NCI-H2171 treated with DMSO at 0.1 percent for 48 hours (cell line): ENCODE measurements at places on chromosomes 5 and 9.

GRCh38 chr9:14156046-14156445, 157.9 kb downstream of the NFIB start:
- DNase-seq: no peak

GRCh38 chr5:132839426-132840301, 9.2 kb upstream of the SHROOM1 start:
- no peak for DNase-seq

GRCh38 chr9:84598921-84599636, 70.5 kb upstream of the NTRK2 start:
- no peak for DNase-seq

DNA sequence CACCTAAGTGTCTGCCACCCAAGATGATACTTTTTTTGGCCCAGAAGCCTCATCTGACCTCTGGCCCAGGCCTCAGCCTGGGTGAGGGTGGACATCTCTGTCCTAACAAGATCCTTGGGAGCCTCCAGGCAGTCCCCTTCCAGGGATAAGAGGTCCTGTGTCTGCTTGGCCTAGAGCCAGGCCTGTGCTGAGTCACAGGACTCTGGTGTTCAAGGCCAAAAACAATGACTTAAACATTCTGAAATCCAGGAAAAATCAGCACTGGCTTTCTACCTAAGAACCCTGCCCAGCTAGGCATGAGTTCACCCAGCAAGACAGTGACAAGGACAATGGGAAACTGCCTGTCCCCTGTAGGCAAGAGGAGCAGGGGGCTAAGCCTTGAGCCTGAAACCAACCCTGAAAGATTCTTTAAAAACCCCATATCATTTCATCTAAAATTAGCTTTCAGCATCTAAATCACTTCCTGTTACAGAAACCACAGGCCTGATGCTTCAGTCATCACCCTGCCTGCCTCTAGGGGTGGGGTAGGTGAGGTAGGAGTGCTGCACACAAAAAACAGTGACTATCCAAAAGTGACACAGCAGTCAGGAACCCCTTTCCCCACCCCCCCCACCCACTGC, 29.9 kb downstream of the CSF2 start:
- DNase-seq: no peak

- DNase-seq: peak; percentile 48
Observed at GRCh38 chr5:170306381-170306831, 8.8 kb upstream of the LCP2 start.

DNA sequence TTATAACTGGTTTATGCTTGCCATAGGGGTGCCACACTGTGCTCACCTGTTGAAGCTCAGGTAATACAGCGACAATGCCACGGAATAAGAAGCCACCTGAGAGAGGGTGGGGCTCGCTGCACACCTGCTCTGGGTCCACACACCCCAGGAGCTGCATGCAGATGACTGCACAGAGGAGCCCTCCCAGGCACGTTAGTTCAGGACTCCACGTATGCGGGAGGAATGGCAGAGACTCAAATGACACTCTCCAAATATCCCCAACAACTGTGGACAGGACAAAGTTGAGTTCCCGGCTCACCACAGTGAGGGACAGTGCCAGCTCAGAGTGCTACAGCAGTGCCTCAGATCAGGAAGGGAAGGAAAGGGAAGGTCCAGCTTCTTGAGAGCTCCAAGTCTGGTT, 5.8 kb upstream of the FCN1 start:
- no peak for DNase-seq

GRCh38 chr5:177399997-177400868, at the start of gene PFN3:
Gene PFN3 (minus strand): TSS chr5:177400661. CDS start chr5:177400576, 85 bp downstream.
- DNase-seq: no peak

- no peak for DNase-seq
Observed at GRCh38 chr9:136455043-136456002, 15.7 kb upstream of the INPP5E start.

GRCh38 chr5:88287302-88287701, 18.7 kb upstream of the TMEM161B start:
- DNase-seq: no peak

- peak; percentile 83 for DNase-seq
Observed at GRCh38 chr9:116661037-116661954, 25.8 kb upstream of the TRIM32 start.

DNA sequence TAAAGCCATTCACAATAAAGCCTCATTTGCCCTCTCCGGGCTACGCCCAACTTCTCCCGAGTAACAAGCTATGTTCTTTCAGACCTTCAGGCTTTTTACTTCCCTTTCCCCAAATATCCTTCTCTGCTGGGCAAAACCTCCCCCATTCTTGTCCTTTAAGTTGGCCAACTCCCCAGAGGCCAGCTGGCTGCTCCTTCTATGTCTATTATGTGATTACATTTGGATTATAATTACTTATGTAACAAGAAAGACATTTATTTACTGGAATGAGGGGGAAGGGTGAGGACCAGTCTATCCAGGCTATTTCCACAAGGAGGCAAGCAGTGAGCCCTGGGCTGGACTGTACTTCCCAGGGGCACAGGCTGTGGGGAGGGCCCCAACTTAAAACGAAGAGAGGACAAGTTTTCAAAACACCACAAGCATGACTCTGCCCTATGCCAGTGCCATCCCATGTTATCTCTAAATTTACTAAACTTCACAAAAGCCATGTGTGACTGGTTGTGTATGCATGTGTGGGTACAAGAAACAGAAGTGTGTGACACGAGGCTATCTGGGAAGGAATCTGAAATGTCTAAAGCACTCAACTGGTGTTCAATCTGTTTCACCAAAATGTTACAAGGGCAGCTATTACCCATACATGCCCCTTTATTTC, 84.5 kb downstream of the GNAQ start:
- DNase-seq: no peak

- no peak for DNase-seq
Observed at GRCh38 chr9:35789541-35789940, 1.9 kb upstream of the NPR2 start.

GRCh38 chr9:76082057-76082456, 191.6 kb downstream of the PCSK5 start:
- no peak for DNase-seq
